ENCODE measurements at places on chromosomes 3 and 15.

DNA sequence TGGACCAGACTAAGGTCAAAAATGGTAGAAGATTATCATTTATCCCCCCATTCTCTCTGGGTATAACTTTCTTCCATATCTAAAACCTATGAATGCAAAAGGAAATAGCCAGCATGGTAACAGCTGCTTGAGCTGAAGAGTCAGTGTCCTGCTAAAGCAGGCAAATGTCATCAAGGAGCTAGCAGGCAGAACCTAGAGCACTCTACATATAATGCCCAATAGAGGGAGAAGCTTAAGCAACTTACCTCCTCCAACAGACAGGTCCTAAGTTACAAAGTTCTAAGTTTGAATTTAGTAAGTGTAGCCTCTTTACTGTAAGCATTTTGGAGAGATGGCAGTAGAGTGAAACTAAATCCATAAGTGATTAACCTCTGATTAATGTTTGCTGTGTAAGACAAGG lies 7.7 kb downstream of the RAF1 start:
- no peak for DNase-seq

DNA sequence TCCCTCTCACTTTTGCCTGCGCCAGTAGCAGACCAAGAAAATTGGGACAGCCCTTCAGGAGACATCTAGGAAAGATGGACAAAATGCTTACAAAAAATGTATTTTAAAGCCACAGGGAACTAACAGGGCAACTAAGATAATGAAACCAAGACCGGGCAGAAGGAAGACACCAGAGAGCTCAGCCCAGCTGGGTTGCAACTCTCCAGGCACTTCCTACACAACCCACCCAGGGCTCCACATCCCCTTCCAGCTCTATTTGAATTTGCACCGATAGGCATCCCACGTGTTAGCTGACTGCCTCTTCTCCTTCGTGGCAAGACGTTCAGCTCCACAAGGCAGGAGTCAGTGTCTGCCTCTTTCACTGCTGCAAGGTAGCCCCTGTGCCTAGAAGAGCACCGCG lies 6.6 kb upstream of the ATP10A start:
- no peak for DNase-seq

DNA sequence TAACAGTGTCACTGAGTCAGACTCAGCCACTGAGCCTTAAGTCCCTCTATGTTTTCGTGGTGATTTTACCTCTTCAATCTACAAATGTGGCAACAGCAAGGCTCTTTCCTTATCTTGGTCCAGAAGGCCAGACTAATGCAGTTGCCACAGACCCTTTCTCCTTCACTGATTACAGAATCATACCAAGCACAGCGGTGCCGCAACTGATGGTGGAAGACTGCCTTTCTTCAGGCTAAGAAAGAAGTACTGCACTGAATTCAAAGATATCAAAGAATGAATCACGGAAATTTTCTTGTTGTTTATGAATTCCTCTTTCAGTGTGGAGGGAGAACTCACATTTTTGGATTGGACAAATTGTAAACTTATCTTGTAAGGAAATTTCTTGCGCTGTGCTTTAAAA lies 18.6 kb downstream of the DCP1A start:
- DNase-seq: no peak

DNA sequence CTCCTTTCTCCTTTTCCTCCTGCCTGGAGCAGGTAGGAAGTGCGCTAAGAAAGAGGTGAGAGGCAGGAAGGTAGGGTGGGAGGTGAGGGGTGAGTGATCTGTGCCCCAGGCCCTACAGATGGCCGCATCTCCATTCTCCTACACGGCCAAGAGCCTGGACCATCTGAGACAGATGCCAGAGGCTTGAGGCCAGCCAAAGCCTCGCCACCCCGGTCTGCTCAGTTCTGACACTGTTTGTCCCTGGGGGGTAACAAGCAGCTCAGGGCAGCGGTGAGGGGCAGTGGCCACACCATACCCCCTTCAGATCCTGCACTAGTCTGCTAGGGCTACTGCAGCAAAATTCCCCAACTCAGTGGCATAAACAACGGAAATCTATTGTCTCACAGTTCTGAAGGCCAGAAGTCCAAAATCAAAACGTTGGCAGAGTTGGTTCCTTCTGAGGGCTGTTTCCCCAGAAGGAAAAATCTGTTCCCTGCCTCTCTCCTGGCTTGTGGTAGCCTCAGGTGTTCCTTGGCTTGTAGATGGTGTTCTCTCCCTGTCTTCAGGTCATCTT lies 28.4 kb downstream of the ADCY5 start:
- no peak for DNase-seq

- no peak for DNase-seq
These were observed 68.0 kb downstream of the CHL1 start for GRCh38 chr3:264394-265156.

- DNase-seq: no peak
These were observed 4.2 kb downstream of the ZNF589 start for GRCh38 chr3:48245136-48245535.

DNA sequence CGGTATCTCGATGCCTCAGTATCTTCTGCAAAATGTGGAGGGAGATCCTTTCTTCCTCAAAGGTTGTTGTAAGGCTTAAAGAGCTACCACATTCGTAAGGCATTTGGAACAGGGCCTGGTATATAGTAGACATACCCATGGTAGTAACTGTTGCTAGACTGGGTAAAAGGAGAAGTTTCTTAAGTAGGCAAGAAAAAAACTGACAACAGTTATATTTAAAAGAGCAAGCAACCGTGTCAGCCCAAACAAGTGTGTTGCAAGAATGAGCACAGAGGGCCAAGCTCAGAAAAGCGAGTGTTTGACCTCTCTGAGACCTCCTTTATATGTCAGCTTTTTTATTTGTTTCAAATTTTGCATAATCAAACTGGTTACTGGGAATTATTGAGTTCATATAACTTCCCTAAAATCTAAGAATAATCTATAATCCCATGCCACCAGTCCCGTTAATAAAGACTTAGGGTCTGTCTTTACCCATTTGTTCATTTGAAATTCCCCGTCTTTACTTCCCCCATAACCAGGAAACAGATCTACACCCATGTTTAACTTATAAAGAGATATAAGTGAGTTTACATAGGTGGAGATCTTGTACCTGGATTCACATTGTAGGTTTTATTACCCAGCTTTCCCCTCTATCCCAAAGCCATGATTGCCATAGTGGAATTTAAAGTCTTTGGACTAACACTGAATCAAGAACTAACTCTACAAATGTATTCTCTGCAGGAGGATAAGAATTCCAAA lies 7.3 kb downstream of the B3GNT5 start:
- no peak for DNase-seq

GRCh38 chr15:82538961-82539690 lies 1.1 kb downstream of the RPS17 start:
- no peak for DNase-seq

- no peak for DNase-seq
These were observed 80.5 kb downstream of the SNRK start for GRCh38 chr3:43366885-43367284.

- DNase-seq: no peak
These were observed 40.3 kb downstream of the KCNAB1 start for GRCh38 chr3:156160647-156161046.

DNA sequence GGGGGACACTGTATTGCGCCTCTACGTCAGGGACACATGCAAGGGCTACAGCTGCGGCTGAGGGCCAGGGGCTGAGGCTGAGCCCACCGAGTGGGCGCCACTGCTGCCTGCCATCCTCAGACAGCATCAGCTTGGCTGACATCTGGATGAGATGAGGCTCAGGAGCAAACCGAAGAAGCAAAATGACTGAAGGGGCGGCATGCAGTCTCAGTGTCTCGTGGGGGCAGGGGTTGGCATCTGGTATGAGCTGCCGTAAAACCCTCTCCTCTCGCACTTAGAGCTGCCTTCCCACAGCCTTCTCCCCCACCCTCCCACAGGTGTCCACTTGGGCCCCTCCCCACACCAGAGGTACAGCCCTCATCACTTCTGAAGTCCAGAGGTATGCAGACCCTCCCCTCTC lies 24.2 kb upstream of the CMTM7 start:
- no peak for DNase-seq
